ENCODE measurements at places on chromosomes 7 and 10. TPM values are rescaled to one million over a fixed set of nuclear protein-coding genes. Genes with fewer than 3 reads are reported as not detected.

Gene SCART1
- 1.8 TPM for total RNA-seq

GRCh38 chr7:91091631-91092030 lies 172.6 kb upstream of the FZD1 start:
- no peak overlapping the region for H3K4me3 ChIP-seq
- no peaks in the 10 kb centered on the region for H3K36me3 ChIP-seq
- peaks cover 62% of the 10 kb centered on the region for H3K4me1 ChIP-seq
- peak; percentile 91 for DNase-seq

GRCh38 chr10:124197371-124198124 lies 104.2 kb upstream of the CHST15 start:
- H3K4me3 ChIP-seq, result no peak overlapping the region
- H3K27ac ChIP-seq, result no peak overlapping the region
- no peak for DNase-seq
- no peaks in the 10 kb centered on the region for H3K27me3 ChIP-seq
- no peaks in the 10 kb centered on the region for H3K36me3 ChIP-seq

- no peaks in the 10 kb centered on the region for H3K36me3 ChIP-seq
- H3K4me1 ChIP-seq, result no peaks in the 10 kb centered on the region
- H3K27ac ChIP-seq, result no peak overlapping the region
- no peak overlapping the region for H3K4me3 ChIP-seq
- no peaks in the 10 kb centered on the region for H3K27me3 ChIP-seq
These were observed 14.5 kb downstream of the HIPK2 start for GRCh38 chr7:139763330-139763729.
